IMR-90 (cell line): ENCODE measurements at places on chromosomes 2 and 18. TPM values are rescaled to one million over a fixed set of nuclear protein-coding genes. Genes with fewer than 3 reads are reported as not detected.

DNA sequence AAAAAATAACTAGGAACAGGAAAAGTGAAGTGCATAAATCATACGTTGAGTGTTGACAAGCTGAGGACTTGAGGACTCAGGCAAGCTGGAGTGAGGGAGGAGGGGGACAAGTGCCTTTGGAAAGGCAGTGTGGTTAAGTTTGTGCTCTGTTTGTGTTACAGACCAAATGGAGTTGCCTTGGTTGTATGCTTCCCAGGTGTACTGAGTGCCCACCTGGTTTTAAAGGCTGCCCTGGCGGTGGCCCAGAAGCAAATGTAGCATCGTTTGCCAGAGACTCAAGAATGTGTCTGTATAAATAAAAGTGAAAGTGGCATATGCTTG lies 240.9 kb downstream of the PRKCE start:
- no peak for DNase-seq

- DNase-seq = no peak
Measured at GRCh38 chr2:217076657-217077232, 216.9 kb upstream of the TNP1 start.

DNA sequence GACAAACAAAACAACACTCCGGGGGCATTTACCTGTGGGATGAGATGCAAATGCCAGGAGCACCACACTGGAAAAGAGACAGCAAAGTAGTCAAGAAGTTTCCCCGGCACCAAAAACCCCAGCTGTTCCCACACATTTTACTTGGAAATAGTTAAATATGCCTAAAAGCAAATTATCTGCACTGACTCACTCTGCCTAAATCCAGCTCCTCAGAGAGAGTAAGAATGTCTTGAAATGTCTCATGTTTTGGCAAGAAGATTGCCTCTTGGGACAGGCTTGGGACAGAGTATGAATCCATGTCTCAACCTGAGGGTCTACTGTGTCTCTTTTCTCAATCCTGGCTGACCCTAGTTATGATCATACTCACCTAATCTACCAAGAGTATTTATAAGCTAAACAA lies 87.5 kb upstream of the RIOK3 start:
- DNase-seq = peak; percentile 67

DNA sequence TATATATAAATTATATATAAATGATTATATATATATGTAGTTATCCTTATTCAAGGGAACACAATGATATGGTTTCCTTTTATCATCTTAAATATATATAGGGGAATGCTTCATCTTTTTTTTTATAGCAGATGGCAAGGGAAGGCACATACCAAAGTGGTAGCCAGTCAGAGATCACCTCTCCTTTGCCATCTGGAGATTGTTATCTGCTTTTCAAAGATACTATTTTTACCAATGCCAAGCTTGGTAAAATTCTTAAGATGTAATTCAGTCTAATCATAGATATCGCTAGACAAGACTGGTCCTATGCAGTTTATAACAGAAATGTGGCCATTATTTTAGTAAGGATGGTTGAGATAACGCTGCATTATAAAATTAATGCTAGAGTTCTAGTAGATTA lies 64.7 kb upstream of the DSEL start:
- DNase-seq = no peak

GRCh38 chr2:36322108-36322507 lies 33.5 kb upstream of the CRIM1 start:
- peak; percentile 70 for DNase-seq

Gene SP140
- 1.1 and 1.4 TPM in 2 replicates for polyA plus RNA-seq

Gene CNRIP1
- 32.6 and 32.7 TPM in 2 replicates for polyA plus RNA-seq
